BJ (cell line): ENCODE measurements at places on chromosomes 13 and 19. TPM values are rescaled to one million over a fixed set of nuclear protein-coding genes. Genes with fewer than 3 reads are reported as not detected.

Gene MAG
- polyA plus RNA-seq, result not detected in 2 replicates

Gene TSPAN16
- not detected in 2 replicates for polyA plus RNA-seq

Gene NANOS3
- polyA plus RNA-seq, result 0.20 and 0.55 TPM in 2 replicates

Gene GRK1
- polyA plus RNA-seq, result 0.02 TPM in 1 of 2 replicates, not detected in the other

Gene ZNF253
- polyA plus RNA-seq, result 0.67 and 1.6 TPM in 2 replicates

- DNase-seq, result no peak
These were observed 65.7 kb downstream of the KLF12 start for GRCh38 chr13:74068471-74068870.

GRCh38 chr13:77480066-77480465 lies 55.4 kb upstream of the SCEL start:
- DNase-seq, result no peak

DNA sequence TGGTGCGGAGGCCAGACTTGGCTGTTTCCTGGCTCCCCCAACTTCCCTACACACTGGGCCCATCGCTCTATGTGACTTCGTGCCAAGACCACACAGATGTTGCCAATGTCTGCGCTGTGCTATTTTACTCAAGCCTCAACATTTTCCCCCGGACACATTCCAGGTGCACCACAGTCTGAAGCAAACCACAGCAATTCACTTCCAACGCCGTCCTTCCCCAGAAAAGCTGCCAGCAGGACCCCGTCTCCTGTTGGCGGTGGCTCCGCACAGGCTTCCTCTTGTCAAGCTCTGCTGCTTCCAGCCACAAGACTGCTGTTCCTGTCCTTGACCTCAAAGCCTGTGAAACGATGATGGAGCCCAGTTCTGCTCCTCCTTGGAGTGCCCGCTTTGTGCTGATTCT lies 100.7 kb downstream of the CRYL1 start:
- DNase-seq, result no peak

GRCh38 chr13:63436325-63436668 lies 2020.6 kb upstream of the PCDH20 start:
- no peak for DNase-seq

DNA sequence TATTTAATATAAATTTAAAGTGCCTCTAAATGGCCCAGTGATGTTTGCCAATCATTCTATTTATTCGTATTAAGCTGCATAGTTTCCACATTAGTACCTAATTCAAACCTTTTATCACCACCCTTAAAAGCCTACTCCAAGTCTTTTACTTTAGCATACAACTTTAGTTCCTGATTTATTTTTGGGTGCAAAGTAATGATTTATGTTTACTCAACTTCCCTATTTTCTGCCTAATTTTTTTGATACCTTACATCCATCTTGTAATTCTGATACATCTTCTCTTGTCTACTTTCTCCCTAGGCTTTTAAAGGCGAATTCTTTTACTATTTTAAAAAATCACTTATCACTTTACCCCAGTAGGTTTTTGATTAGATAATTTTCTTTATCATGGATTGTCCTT lies 2651.1 kb upstream of the PCDH20 start:
- no peak for DNase-seq

DNA sequence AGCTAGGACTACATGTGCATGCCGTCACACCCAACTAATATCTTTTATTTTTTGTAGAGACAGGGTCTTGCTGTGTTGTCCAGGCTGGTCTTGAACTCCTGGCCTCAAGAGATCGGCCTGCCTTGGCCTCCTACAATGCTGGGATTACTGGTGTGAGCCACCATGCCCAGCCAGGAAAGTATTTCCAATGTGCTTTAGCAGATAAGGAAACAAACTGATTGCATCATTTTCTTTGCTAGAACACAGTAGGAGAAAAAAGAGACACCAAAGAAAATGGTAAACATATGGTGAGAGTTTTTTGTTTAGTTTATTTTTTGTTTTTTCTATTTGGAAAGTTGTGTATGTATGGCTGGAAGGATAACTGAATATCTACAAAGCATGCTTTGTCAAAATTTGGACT lies 46.9 kb upstream of the AKAP11 start:
- no peak for DNase-seq

- peak; percentile 30 for DNase-seq
These were observed 320.3 kb downstream of the SUCLA2 start for GRCh38 chr13:47680748-47681147.

DNA sequence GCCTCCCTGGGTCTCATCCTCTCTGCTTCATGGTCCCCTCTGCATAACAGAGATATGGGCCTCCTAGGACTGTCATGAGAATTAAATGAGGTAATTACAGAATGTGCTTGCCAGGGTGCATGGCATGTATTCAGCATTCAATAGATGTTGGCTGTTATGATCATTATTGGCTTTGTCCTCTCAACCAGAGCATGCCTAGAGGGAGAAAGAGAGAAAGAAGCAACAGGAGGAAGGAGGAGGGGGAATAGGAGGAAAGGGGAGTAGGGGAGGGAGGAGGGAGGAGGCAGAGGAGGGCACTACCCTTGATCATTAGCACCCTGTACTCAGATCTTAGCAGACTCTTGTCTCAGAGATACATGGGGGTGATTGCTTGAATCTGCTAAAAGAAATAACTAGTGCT lies 41.0 kb upstream of the SIAH3 start:
- no peak for DNase-seq

GRCh38 chr19:33198169-33198568 lies 4.0 kb downstream of the LRP3 start:
- no peak for DNase-seq

- DNase-seq, result no peak
These were observed 8.6 kb downstream of the GAS6 start for GRCh38 chr13:113855012-113855921.

DNA sequence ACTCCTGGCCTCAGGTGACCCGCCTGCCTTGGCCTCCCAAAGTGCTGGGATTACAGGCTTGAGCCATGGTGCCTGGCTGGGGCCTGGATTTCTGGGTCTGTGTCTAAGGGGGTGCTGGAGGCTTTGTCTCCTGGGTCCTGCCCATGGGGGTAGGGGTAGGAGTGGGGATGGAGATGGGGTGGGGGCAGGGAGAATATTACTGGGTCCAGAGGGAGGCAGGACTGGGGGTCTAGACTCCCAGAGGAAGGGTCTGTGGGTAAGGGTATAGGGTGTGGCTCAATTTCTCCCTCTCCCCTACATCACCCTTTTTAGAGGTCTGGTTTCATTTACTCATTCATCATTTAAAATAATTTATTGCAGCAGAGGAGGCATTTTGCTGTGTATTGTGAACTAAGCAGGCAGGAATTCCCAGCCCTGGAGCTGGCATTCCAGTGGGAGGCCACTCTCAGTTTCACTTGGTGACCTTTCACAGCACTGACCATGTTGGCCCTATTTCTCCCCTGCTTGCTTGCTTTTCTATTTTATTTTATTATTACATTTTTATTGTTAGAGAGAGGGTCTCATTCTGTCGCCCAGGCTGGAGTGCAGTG lies 810 bp upstream of the NFKBID start:
- peak; percentile 45 for DNase-seq

DNA sequence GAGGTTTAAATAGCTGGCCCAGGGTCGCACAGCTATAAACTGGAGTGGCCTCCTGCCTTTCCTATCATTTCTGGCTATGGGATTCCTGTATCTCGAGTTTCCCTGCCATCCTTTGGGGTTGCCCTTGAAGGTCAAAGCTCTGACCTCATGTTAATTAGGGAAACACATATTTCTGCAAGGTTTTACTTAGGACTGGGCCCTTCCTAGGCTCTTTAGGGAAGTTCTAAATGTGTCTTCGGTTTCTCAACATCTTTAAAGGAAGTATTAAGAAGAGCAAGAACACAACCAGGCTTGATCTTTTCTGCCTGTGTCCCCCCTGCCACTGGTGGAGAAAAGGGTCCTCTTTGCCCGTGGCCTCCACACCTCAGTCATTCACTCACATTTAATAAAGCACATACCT lies 10.8 kb downstream of the LCP1 start:
- no peak for DNase-seq
